ENCODE measurements at places on chromosomes 5 and 9.

- DNase-seq = no peak
Observed at GRCh38 chr5:33840927-33841547, 50.8 kb downstream of the ADAMTS12 start.

- DNase-seq = no peak
Observed at GRCh38 chr5:43421450-43422133, 9.4 kb upstream of the CCL28 start.

- DNase-seq = no peak
Observed at GRCh38 chr5:56677690-56678305, 137.6 kb upstream of the MAP3K1 start.

DNA sequence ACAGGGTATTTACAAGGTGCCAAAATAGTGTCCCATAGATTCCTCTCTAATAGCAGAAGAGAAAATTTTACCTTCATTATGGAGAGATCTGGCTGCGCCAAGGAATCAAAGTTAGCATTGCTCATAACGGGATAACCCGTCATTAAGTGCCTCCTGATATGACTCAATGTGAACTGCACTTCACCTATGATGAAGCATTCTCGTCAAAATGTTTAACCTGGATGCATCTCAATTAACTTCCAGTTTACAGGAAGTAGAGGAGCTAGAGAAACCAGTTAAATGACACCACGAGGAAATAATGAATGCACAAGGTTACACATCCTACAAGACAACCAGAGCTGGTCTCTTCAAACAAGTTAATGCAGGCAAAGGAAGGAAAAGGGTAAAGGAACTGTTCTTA lies 17.2 kb downstream of the FBXW11 start:
- no peak for DNase-seq

DNA sequence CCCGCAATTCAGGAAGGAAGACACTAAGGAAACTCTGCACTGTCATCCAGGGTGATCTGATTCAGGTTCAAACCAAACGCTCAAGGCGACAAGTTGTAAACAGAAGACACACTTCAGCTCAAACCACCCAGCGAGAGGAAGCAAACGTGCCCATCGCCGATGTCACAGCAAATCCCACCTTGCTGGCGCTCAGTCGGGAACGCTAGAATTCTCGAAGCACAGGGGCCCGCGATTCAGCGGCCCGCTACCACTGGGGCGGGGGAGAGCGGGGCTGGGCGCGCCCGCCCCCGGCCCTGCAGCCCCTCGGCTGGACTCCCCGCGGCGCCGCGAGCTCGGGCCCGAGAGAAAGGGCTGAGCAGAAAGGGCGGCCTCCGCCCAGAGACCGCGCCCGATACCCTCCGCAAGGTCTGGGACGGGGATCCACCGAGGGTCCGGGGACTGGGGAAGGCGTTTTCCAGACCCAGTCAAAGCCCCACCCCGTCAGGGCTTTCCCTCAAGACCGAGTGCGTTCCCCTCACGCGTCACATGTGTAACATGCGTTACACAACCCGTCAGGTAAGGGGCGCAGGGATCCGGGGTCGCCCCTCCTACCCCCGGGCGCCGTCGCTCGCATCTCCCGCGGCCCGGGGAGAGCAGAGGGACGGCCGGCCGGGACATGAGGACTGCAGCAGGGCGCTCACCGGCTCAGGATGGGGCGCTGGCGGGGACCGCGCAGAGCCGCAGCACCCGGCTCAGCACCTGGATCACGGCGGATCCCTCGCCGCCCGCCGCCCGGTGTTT lies 469 bp downstream of the AGTPBP1 start:
- peak; percentile 17 for DNase-seq

- DNase-seq = no peak
Observed at GRCh38 chr5:94788527-94788926, 170.1 kb downstream of the SLF1 start.

- DNase-seq = no peak
Observed at GRCh38 chr5:602466-603035, 9.6 kb upstream of the CEP72 start.

- no peak for DNase-seq
Observed at GRCh38 chr9:109248133-109248581, 72.7 kb downstream of the EPB41L4B start.

- no peak for DNase-seq
Observed at GRCh38 chr9:137619240-137620047, 639 bp downstream of the EHMT1 start.

DNA sequence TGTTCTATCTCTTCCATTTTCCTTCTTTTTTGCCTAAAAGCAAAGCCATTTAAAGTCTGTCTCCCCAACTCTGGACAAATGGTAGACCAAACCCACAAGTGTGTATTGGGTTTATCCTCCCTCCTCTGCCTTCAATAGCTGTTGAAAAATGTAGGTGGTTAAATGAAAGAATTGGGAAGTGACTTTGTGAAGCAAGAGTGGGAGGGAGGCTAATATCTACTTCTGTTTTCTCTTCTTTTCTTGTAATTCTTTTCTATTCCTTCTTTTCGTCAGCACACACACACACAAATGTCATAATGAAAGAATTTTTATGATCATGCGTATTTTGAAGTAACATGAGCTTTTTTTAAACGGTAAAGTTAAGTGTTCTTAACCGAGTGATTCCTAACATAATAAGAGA lies 3.8 kb downstream of the CCDC152 start:
- DNase-seq = no peak

- no peak for DNase-seq
Observed at GRCh38 chr5:170200876-170201275, 31.9 kb upstream of the C5orf58 start.

GRCh38 chr5:173890195-173890991 lies 2.2 kb downstream of the CPEB4 start:
- no peak for DNase-seq

GRCh38 chr5:133049726-133050048 lies 2.1 kb upstream of the HSPA4 start:
- no peak for DNase-seq

DNA sequence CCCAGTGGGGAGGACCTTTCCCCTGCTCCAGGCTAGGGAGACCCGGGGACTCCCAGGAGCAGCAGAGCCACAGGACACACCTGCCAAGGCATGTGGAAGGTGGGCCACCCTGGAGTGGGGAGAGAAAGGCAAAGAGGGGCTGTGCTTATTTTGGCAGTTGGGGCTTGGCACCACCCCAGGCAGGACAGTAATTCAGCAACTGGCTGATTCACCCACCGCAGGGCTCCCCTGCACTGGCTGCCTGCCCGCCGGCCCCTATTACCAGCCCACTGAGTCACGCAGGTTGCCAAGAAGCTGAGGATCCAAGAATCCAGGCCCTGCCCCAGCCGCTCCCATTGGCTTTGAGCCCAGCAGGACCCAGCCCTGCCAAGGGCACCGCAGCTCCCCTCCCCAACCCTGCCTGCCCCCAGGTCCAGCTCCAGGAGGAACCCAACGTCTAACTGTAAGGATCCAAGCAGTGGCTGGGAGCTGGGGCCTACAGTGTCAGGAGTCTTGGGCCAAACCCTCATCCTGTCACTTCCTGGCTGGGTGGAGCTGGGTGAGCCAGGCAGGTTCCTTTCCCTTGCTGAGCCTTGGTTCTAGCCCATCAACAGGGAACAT lies 14.2 kb upstream of the RALGDS start:
- no peak for DNase-seq

DNA sequence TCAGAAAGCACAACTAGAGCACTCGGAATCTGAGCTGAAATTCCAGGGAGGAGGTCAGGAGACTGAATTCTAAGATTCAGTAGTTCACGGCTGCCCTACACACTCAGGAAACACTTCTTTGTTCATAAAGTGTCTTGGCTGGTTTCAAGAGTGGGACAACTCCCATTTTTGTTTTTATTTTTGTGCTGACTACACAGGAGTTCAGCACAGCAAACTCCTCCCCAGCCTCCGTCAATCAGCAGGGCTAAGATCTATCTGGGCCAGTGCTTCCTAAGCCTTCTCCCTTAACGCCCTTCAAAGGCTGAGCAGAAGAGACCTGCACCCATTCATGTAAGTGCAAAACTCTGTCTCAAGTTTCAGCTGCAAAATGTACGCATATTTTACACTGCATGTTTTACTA lies 250.1 kb downstream of the CRB2 start:
- DNase-seq = no peak

DNA sequence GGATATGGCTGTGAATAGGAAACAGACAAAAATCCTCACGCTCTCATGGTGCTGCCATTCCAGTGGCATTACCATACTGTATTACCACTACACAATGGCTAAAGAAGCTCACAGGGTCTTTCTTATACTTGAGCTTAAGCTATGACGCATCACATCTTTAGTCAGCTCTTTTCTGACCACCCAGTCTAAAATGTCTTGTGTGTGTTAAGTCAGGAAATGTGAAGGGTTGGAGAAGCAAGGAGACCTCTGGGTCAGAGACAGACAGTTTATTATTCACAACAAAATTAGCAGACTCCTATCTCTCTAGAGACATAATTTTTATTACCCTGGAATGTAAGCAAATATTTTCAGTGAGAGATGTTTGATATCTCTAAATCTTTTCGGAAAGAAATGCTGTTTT lies 1583.2 kb upstream of the WWC1 start:
- DNase-seq = no peak
